Activated CD4-positive, alpha-beta T cell treated with anti-CD3 and anti-CD28 coated beads, Interleukin-2, amount 10 ng/mL, durations not matched to agents 7 days and 5 days (primary cell): ENCODE measurements at places on chromosomes 16 and 17.

GRCh38 chr16:89923640-89924296, 626 bp downstream of the TUBB3 start:
- DNase-seq = no peak

DNA sequence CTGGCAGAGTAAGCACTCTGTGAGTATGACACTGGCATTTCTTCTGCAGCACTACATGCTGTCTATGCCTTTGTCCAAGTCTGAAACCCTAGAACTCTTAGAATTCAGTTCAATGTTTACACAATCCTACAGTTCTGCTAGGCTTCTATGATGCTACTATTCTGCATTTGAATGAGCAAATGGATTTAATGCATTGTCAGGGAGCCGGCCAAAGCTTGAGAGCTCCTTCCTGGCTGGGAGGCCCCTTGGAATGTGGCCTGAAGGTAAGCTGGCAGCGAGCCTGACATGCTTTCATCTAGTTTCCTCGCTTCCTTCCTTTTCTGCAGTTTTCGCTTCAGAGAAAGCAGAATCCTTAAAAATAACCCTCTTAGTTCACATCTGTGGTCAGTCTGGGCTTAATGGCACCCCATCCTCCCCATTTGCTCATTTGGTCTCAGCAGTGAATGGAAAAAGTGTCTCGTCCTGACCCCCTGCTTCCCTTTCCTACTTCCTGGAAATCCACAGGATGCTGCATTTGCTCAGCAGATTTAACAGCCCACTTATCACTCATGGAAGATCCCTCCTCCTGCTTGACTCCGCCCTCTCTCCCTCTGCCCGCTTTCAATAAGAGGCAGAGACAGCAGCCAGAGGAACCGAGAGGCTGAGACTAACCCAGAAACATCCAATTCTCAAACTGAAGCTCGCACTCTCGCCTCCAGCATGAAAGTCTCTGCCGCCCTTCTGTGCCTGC, at the start of gene CCL2:
CCL2 (plus strand) TSS at position 635 of the 730 bp plus-strand sequence; CDS start at position 700, 65 bp downstream.
- no peak for DNase-seq

GRCh38 chr16:51445250-51445649, 294.2 kb upstream of the SALL1 start:
- DNase-seq = no peak

- DNase-seq = no peak
Observed at GRCh38 chr17:77510133-77510796, 369.5 kb downstream of the SEC14L1 start.

DNA sequence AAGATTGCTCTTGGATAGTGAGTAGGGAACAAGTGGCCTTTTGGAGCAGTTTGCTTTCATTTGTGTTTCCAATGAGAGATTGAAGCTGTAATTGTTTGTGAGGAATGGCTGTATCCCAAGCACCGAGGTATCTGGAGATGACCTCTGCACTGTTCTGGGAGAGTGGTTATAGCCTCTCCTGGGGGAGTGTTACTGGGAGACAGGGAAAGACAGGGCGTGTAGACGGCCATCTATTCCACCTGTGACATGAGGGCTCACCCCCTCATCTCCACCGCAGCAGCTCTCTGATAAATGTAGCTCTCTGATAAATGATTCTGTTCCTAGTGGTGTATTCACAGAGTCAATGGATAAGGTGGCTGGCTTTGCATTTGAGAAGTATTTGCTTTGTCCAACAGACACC, 393.6 kb downstream of the MAF start:
- DNase-seq = no peak

GRCh38 chr17:30376621-30377452, 1.9 kb upstream of the CPD start:
- DNase-seq = no peak

- DNase-seq = no peak
Observed at GRCh38 chr17:44309472-44309871, 1.1 kb downstream of the RUNDC3A start.

GRCh38 chr16:86492961-86493629, 17.2 kb upstream of the FOXF1 start:
- DNase-seq = no peak

DNA sequence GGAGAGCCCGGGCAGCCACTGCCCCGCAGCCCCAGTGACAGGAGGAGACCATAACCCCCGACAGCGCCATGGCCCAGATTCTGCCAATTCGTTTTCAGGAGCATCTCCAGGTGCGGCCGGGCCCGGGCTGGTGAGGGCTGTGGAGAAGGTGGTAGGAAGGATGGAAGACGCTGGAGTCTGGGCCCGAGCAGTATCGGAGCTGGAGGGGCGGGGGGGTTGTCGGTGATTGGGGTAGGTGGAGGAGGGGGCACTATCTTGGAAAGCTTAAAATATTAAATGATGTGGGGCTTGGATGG, 317 bp downstream of the CLTC start:
- no peak for DNase-seq

DNA sequence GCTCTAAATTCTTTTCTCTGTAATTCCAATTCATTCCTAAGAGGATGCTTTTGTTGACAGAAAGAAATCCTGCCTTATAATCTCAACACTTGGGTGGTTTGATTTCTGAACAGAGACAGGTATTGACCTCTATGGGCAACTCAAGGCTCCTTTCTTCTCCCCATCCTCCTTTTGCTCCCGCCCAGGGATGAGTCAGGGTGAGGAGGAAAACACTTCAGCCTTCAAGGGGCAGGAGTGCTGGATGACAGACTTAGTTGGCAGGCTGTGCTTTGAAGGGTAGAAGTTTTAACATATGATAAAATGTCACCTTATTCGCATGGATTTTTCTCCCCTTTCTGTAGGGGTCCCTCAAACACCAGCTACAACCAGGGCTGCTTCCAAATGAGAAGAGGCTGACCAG, 16.7 kb upstream of the TOM1L1 start:
- no peak for DNase-seq

DNA sequence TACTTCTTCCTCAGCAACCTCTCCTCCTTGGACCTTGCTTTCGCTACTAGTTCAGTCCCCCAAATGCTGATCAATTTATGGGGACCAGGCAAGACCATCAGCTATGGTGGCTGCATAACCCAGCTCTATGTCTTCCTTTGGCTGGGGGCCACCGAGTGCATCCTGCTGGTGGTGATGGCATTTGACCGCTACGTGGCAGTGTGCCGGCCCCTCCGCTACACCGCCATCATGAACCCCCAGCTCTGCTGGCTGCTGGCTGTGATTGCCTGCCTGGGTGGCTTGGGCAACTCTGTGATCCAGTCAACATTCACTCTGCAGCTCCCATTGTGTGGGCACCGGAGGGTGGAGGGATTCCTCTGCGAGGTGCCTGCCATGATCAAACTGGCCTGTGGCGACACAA, 429 bp downstream of the OR2C1 start:
- DNase-seq = no peak

GRCh38 chr17:56213031-56213430, 59.8 kb downstream of the ANKFN1 start:
- DNase-seq = no peak

DNA sequence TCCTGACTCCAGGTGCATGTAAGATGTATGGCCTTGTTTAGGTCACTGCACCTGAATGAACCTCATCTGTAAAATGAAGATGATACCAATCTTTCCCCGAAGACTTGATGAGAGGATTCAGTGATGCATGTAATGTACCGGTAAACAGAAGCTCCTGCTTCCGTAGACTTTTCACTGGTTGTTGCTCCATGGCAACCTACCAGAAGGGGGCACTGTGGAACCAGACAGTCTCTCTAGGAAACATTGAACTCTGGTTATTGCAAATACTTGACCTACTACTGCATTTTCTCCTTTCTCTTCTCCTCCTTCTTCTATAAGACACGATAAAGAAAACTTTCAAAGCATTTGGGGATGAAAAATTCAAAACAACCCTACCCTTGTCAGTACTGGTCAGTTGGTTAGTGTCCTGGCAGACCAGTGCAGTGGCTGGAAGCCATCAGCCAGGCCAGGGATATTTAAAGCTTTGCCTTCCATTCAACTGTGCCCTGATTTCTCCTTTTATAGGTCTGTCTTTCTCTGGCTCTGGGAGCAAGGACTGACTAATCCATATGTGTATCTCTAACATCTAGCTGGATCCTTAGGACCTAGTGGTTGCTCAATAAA, 667.4 kb upstream of the SALL1 start:
- peak; percentile 20 for DNase-seq
